NCI-H524 treated with DMSO at 0.1 percent for 48 hours (cell line): ENCODE measurements at places on chromosomes 12 and 14.

DNA sequence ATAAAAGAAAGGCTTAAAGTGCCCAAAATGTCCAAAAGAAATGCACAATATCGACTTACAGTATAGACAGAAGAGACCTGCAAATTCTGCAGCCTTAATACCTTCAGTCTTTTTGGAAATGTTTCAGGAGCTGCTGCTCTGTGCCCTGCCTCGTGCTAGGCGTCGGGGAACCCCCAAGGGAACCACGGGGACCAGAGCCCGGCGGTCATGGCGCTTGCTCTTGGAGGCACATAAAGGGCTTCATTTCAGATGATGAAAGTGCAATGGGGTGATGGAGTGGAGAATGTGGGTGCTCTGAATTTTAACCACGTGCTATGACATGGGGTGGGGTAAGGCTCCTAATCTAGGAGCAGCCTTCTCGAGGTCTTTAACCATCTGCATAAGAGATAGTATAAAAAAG lies 14.8 kb upstream of the AACS start:
- no peak for DNase-seq

DNA sequence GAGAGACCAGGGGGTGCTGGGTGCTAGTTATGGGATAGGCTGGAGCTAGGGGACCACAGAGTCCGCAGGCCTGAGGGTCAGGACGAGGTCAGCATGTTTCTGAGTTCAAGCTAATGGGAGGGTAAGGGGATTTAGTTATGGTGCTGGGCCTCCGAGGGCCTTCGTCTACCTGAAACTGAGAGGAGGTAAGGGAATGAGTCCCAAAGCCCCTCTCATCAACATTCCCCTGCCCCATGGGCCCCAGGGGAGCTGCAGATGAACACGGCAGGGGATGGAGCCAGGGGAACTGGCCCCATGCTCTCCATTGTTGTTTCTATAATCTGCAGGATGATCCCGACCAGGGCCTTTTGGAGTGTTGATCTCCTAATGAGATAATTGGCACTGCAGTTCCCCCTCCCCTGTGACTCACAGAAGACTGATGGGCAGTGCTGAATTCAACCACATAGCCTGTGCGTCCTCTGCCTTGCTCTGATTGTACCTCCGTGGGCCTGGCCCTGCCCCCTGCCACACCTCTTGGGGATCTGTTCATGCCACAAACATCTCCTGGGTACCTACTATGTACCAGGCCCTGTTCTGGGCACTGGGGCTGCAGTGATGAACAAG lies 21.4 kb downstream of the FAIM2 start:
- DNase-seq: no peak

DNA sequence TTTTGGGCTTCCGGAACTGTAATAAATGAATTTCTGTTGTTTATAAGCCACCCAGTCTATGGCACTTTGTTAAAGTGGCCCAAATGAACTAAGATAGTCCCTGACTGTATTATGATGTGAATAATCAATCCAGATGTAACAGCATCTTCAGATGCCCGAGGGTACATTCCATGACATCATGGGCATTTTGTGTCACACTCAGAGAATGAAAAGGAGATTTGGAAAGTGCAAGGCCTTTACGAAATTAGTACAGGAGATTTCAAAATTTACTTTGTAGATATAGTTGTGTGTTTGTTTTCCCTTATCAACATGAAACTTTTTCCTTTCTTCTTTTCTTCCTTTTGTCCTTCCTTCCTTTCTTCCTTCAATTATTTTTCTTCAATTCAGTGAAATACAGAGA lies 54.2 kb upstream of the AMIGO2 start:
- no peak for DNase-seq

GRCh38 chr12:76666290-76666835 lies 97.6 kb upstream of the ZDHHC17 start:
- peak; percentile 33 for DNase-seq

GRCh38 chr12:54195737-54196347 lies 7.1 kb upstream of the SMUG1 start:
- no peak for DNase-seq

- no peak for DNase-seq
These were observed 2.2 kb downstream of the ORAI1 start for GRCh38 chr12:121628536-121628935.

DNA sequence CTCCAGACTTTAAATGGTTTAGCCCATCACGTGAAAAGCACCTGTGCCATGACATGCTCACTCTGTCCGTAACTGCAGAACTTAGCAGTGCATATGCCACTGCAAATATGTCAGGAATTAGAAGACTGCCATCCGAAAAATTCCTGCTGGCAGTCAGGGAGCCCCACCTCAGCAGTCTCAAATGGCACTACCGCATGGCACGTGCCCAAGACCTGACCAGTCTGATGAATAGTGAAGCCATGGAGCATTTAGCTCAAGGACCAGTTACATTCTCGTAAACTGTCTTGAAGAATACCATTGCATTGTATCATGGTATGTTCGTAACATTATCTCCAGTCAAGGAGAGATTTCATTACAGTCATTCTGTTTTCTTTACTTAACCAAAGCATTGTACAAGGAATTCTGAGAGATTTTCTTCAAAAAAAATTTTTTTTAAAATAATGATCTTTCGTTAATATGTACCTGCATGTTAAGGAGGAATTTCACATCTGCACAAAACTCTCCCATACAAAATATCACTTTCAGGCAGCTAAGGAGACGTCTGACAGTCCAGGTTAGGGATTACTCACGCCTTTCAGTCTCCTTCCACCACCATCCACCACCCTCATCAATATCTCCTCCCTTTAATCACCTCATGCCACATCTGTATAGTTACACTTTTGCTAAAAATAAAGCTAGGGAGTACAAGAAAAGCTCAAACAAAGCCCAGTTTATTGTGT lies 138.5 kb downstream of the ANO2 start:
- no peak for DNase-seq

- DNase-seq: no peak
These were observed at the start of gene FAM181A for GRCh38 chr14:93926873-93927799. FAM181A (plus strand) TSS chr14:93927344; CDS start chr14:93928286, 942 bp downstream.

- no peak for DNase-seq
These were observed 180.5 kb downstream of the CAND1 start for GRCh38 chr12:67449591-67450052.

DNA sequence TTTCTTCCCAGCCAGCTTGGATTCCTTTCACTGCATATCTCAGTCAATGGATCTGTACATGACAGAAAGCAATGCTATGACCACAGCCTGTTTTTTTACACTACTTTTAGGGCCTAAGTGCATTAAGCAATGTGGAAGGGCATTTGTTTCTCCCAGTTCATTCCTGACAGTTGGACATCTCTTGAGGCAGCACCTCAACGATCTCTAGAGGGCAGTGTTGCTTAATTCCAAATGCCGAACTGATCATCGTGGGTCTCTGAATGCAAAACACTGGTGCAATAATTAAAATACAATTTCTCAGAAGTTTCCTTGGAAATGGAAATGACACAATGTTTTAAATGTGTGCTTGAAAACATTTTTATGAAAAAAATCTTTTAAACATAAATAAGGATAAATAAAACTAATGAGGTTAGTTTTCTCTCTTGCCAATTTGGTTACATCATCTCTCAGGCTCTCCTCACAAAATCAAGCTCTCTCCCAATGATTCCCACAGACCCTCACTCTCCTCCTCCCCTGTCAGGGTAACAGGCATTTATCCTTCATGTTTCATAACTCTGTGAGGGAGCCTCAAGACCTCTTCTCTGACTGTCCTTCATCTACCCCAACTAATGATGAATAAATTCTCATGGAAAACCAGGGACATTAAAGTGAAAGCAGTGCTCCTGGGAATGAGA lies 192.4 kb upstream of the SLC16A7 start:
- no peak for DNase-seq

DNA sequence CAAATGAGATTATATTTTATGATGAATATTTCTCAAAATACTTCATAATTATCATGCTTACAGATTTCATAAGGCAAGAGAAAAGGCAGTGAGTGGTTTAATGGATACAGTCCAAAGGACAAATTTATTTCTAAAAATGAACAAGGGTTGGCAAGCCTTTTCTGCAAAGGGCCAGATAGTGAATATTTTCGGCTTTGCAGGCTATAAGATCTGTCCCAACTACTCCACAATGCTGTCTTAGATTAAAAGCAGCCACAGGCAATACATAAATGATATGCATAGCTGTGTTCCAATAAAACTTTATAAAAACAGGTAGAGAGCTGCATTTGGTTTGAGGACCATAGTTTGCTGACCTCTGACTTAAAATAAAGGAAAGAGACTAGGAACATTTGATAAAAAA lies 42.9 kb upstream of the STK38L start:
- no peak for DNase-seq

DNA sequence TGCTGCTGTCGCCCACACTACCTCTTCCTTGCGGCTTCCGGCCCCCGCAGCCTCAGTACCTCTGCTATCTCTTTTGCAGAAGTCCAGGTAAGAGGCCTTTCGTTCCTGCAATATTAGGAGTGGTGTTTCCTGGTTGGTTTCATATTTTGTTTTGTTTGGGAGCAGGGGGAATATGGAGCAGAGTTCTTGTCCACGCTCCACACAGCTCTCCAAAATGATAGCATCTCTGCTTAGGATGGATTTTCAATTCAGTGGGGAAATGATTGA lies 768 bp downstream of the OXA1L start:
- no peak for DNase-seq

DNA sequence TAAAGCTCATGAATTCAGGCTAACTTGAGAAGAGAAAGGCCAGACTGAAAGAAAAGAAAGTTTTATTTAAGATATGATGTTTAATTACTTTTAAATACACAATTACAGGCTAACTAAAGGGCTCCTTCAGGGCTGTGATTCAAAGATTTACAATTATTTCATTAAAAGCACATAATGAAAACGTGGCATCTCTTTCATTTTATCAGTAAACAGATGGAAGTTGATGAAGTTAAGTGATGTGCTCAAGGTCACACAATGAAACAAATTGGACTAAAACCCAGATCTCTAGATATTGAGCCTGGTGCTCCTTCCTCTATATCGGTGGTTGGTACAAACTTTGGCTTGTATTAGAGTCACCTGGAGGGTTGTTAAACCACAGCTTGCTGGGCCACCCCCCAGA lies 13.5 kb upstream of the NFKBIA start:
- DNase-seq: no peak

DNA sequence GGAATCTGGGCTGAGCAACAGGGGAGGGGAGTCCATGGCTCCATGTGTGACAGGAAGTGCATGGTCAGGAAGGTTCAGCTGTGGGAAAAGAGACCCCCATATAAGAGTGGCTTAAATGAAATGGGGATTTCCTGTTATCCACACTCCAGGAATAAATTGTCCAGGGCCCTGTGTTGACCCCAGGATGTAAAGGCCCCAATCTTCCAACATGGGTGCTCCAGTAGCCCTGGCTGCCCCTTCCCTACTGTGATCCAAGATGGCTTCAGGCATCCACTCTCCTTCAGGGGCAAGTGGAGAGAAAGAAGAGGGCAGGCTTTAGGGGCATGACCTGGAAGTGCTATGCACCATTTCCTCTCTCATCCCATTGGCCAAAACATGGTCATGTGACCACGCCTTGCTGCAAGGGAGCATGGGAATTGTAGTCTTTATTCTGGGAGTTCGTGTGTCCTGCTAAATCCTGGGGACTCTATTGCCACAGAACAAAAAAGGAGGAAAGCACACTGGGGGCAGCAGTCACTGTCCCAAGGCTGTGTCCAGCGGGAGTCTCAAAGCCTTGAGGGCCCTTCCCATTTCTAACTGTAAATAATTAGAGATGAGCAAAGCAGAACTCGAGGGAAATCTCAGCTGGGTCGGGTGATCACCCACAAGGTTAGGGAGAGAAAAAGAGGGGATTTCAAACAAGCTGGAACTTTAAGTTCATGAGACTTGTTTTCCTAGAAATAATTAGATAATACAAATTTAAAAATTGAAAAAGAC lies 289.2 kb downstream of the ADGRD1 start:
- DNase-seq: no peak

- no peak for DNase-seq
These were observed 1.4 kb upstream of the AP4S1 start for GRCh38 chr14:31024010-31024480.

DNA sequence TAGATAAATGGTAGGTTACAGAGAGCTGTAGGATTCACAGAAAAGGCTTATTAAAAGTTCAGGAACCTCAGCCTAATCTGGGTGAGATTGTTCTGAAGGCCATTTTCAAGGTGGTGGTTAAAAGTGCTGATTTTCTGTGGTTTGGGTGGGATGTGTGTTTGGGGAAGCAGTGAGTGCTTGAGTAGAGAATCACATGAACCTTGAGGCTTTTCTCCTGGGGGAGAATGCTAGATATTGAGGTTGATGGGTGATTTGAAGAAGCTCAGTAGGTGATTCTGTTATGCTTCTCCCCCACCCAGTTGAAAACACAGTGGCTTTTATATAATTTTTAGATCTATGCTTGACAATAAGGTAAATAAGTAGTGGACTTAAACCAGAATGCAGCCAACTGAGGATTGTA lies 420.9 kb downstream of the PCNX1 start:
- no peak for DNase-seq

DNA sequence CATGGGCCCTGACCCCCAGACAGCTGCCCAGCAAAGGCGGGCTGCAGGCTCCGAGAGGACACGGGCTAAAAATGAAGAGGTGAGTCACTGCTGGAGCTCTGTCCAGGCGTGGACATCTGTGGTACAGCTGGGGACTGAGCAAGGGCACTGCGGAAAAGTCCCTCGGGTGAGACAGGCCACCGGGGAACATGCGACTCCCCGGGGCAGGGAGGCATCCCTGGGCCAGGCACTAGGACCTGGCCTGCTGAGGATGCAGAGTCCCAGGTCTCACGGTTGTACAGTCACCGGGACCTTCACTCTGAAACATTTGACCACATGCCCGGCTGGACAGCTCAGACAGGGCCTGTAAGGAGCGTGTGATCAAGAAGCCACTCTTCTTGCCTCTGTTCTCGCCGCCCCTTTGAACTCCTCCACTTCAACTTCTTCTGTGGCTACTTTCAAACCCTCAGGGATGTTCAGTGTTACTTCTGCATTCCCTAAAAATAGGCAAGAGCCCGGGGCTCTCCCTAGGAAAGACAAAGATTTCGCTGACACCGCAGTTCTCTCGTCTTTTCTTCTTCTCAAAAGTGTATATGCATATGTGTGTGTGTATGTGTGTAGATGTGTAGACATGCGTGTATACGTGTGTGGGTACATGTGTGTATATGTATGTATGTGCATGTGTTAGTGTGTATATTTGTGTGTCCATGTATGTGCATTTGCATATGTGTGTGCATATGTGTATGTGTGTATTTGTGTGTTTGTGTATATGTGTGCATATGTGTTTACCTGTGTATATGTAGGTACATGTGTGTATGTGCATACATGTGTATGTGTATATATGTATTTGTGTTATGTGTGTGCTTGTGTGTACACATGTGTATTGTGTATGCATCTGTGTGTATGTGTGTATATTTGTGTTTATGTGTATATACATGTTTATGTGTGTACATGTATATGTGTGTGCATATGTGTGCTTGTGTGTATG lies 5.0 kb upstream of the RFLNA start:
- no peak for DNase-seq

DNA sequence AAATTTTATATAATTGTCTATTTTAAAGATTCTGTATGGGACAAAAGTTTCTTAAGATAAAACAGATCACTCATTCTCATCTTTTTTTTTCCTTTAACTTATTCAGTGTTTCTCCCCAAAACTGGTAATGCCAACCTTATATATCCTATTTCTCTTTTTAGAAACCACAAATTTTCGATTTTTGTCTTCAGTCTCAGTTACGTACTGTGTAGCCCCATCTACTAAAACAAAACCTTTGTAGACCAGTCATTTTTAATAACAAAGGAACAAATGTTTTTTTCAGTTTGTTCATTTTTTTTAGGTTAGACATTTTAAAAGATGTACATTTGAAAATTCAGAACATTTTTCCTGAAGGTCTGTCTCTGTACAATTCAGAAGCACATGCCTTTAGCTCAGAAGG lies 18.2 kb downstream of the PNMA1 start:
- no peak for DNase-seq
